ENCODE measurements at places on chromosomes 4 and X.

- DNase-seq: no peak
Observed at GRCh38 chr4:38132107-38132673, 172.0 kb downstream of the PTTG2 start.

DNA sequence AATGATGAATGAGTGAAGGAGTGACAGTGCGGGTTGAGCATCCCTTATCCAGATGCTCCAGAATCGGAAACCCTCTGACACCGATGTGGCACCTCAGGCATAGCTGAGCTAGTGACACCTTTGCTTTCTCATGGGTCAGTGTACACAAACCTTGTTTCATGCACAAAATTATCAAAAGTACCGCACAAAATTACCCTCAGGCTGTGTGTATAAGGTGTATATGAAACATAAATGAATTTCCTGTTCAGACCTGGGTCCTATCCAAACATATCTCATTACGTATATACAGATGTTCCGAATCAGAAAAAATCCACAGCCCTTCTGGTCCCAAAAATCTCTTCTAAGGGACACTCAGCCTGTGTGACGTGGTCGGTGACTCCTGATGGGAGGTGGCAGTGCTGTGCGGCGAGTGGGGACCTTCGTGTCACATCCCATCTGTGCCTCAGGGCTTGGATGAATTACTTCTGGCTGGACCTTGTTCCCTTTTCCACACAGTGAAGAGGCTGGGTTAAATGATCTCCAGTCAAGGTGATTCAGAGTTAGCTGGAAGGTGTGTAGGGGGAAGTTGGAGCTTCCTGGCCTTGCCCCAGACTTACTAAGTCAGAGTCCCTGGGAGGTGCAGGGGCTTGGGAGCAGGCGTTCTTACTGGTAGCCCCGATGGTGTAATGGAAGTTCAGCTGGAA is 18.8 kb downstream of the RGS12 start:
- no peak for DNase-seq

DNA sequence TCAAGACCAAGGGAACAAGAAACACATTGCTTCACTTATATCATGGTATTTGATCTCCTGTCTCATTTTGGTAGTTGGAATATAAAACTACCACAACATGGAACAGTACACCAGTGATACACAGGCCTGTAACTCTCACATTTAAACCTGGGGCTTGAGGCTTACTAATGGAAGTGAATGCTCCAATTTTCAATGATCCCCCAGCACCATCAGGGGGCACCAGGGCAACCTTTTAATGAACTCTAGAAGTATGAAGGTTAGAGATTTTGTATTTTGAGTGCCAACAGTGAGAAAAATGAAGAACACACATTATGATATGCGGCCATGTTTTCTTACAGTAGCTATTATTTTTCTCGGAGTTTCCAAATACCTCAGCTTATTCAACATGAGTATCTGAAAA is 50.7 kb downstream of the C4orf33 start:
- peak; percentile 18 for DNase-seq

DNA sequence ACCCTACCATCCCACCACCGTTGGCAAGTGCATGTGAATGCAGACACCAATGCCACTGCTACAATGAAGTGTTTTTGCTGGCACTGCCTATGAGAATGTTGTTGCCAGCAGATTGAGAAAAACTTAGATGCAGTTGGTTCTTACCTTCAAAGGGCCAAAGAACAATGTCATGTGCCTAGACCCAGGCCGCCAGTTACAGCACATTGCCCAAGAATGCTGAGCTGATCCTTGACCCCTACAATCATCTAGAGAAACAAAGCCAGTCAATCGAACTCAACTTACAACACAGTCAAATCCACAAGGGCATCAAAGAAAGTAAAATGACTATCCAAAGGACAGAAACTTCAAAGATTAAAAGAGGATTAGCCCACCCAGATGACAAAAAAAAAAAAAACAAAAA is 102.4 kb upstream of the SPIN4 start:
- DNase-seq: no peak

DNA sequence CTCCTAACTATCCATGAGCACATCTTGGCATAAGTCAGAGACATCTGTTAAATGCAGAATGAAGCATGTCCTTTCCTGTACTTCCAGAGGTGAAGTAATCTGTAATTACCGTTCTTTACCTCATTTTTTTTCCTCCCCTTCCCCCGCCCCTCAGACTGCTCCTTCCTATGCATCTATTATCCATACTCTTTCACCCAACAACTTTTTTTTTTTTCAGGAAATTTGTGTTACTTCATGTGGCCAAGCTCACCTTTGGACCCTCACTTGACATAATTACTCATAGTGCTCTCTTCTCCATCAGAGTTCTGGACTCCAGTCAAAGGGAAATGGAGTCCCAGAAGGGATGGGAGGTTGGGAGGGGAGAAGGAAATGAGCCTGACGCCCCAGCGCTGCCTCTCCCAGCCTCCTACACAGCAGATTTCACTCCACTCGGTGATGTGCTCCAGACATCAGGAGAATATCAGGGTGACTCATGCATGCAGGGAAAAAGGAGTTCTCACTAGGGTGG is 568.8 kb downstream of the STIM2 start:
- DNase-seq: no peak

Data from Kasumi-1 (cell line).